ENCODE measurements at places on chromosomes 3 and 15.

- no peak for DNase-seq
These were observed 403.6 kb downstream of the ERC2 start for GRCh38 chr3:56064684-56065083.

- no peak for DNase-seq
These were observed 382.4 kb downstream of the IL5RA start for GRCh38 chr3:2727610-2728318.

DNA sequence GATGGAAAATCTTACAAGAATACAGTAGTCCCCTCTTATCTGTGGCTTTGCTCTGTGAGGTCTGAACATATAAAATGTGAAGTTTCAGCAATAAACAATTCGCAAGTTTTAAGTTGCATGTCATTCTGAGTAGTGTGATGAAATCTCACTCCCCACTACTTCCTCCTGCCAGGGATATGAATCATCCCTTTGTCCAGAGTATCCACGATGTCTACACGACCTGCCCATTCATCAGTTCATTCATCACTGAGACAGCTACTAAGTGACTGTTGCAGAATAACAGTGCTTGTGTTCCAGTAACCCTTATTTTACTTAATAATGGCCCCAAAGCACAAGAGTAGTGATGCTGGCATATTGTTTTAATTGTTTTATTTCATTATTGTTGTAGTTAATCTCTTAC, 489.2 kb upstream of the UBE2E2 start:
- DNase-seq: no peak

GRCh38 chr3:103786296-103786695, 1351.5 kb downstream of the ZPLD1 start:
- no peak for DNase-seq

GRCh38 chr3:194140520-194141414, 4.8 kb downstream of the HES1 start:
- DNase-seq: no peak

- DNase-seq: no peak
These were observed 9.2 kb upstream of the SIN3A start for GRCh38 chr15:75460646-75461045.
